ENCODE measurements at places on chromosomes 2 and 18. TPM values are rescaled to one million over a fixed set of nuclear protein-coding genes. Genes with fewer than 3 reads are reported as not detected.

The TMEM247 gene
- not detected for total RNA-seq

The GKN1 gene
- total RNA-seq = not detected

The TLX2 gene
- 0.96 TPM for total RNA-seq

The RGPD4 gene
- not detected for total RNA-seq

The SLC4A5 gene
- 0.37 TPM for total RNA-seq

GRCh38 chr2:31271851-31272267 is 37.9 kb downstream of the EHD3 start:
- no peak for DNase-seq

DNA sequence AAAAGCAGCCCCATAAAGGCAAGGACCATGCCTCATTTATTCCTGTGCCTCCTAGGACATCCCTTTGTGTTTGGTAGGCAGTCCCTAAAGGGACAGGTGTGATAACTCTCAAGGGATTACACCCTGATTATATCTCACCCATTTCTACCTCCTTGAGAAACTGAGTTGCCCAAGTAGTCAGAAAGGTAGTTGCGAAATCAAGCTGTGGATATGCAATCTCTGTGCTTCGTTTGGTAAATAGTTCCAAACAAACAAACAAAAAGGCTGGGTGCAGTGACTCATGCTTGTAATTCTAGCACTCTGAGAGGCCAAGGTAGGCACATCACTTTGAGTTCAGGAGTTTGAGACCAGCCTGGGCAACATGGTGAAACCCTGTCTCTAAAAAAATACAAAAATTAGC is 100.2 kb upstream of the ARL5A start:
- no peak for DNase-seq

- peak; percentile 20 for DNase-seq
These were observed 218.4 kb downstream of the CDH20 start for GRCh38 chr18:61551586-61551985.

- no peak for DNase-seq
These were observed 2.3 kb downstream of the LYPD1 start for GRCh38 chr2:132667706-132668105.

DNA sequence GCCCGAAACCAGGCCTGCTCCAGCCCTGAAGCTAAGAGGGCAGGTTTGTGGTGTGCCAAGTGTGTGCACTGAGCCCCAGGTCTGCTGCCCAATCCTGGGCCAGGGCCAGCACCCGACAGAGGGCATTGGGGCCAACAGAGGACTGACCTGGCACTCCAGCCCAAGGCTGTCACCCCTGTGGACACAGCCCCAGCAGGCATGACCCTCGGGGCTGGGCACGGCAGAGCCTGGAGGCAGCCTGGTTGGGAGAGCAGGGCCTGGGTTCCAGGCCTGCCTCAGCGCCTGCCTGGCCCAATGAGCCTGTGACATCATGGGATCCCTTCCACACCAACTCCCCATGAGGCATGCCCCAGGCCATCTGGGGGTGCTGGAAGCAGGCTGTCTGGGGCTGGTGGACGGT is 10.8 kb upstream of the SNED1 start:
- peak; percentile 21 for DNase-seq

DNA sequence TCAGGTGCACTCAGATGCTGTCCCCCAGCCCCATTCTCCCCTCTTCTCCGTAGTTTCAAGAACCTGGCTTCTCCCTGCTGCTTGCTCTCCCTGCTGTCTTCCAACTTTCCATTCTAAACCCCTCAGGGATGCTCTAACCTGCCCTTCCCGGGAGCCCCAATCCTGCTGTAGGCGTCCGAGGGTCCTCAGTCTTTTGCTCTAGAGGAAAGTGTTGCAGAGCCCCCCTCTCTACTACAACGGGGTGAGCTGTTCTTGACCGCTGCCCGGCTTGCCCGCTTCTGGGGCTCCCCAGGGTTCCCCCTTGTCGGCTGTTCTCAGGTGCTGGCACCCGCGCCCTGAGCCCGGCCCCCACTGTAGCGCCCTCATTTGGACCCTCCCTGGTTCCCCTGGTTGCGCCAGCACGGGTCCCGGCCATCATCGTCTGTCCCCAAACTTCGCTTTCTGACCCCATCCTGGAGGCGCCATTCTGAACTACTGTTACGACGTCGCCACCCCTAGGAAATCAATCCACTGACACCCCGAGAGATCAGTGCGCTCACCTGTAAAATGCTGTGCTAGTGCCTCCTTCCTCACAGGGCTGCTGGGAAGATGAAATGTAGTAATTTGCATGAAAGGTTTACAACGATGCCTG is 31.9 kb upstream of the REG3G start:
- DNase-seq = no peak

- DNase-seq = peak; percentile 75
These were observed 34.1 kb downstream of the ODC1 start for GRCh38 chr2:10413991-10414451.

GRCh38 chr2:36582538-36582937 is 15.4 kb downstream of the FEZ2 start:
- DNase-seq = no peak

GRCh38 chr18:34222307-34223163 is 2.2 kb downstream of the NOL4 start:
- no peak for DNase-seq

- DNase-seq = no peak
These were observed 3.9 kb upstream of the TMEM178A start for GRCh38 chr2:39661826-39662225.

DNA sequence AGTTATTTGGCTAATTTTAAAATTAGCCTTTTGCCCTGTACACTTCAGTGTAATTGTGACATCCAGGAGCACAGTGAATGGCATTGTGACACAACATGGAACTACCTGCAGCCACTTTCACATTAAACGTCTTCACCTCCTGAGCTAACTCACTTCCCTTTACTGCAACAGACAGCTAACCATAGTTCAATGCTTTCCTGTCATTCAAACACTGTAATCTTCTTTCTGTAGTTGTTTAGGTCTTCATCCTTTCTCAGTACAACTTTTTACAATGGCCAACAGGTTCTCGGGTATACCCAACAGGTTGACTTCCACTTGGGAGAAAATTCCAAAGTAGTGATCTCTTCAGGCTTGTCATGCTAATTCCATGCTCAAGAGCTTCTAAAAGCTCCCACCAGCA is 8.6 kb upstream of the AGPS start:
- no peak for DNase-seq

DNA sequence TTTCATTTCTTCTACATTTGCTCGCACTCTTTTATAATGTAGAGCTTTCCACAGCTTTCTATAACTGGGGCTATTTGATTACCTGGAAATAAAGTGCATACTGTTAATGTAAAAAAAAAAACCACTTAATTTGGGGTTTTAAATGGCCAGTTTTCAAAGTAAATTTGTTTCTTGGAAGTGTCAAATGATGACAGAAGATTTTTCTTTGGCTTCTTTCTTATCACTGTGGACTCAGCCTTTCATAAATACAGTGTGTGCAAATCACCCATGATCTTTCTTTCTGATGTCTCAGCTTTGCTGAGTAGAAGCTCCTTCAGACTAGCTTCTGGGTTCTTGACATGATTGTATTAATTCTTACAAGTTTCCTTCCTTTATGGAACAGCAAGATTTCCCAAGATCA is 525.6 kb downstream of the PARD3B start:
- DNase-seq = no peak

- DNase-seq = no peak
These were observed 291.4 kb upstream of the POU3F3 start for GRCh38 chr2:104562537-104562936.

- DNase-seq = peak; percentile 11
These were observed 359.9 kb upstream of the HNRNPA3 start for GRCh38 chr2:176852667-176853066.

DNA sequence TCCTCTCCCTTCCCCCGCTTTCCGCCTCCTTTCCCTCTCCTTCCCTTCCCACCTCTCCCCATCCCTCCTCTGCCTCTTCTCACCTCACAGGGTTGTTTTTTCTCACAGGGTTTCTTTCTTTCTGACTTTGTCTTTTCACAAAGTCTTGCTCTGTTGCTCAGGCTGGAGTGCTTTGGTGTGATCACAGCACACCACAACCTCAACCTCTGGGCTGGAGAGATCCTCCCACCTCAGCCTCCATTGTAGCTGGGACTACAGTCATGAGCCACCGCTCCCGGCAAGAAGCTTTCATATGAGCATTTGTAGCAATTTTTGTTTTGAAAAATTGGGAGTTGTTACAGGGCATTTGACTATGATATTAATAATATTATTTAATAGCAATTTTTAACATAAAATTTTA is 32.9 kb downstream of the ACSL3 start:
- DNase-seq = no peak

DNA sequence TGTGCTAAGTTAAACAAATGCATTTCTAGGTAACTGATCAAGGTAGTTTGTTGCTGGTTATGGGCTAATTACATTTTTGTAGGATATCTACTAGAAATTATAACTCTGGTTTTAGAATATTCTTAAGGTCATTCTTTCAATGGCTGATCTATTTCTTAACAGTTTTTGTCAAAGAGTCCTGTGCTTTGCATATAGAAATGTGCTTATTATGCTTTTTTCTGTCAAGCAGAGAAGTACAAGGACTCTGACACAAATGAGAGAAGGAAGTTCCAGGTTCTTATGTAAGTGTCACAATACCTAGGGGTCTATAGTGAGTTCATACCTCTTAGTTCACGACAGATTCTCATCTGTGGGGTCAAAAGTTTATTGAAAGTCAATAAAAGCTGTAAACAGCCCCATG is 88.4 kb downstream of the MYO3B start:
- no peak for DNase-seq

DNA sequence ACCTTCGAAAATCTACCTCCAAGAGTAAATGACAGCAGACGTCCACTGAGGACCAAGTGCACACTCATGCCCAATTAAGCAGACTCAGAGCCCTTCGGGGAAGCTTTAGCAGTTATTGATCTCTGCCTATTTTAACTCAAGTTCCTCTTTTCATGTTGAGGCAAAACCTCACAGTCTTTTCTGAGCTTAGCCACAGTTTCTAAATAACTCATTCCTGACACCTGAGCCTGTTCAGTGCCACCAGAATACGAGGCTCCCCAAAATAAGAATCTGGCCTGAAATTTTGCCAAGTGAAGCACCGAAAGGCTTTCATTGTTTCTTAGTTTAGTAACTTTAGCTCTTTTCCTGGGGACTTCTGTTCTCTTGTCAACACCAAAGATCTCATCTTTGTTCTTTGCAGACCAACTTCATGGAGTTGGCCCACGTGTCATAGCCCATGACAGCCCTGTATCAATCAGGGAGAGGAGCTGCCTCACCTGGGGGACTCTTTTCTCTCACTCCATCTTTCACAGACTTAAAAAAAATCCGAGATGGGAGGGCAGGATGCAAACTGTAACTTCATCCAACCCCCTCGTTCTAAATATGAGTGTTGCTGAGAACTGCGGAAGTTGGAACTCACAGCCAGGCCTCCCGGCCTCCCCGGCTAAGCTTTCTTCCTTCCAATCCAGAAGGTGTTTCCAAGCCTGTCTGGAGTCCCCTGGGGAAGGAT is 22.2 kb downstream of the INPP5D start:
- no peak for DNase-seq

DNA sequence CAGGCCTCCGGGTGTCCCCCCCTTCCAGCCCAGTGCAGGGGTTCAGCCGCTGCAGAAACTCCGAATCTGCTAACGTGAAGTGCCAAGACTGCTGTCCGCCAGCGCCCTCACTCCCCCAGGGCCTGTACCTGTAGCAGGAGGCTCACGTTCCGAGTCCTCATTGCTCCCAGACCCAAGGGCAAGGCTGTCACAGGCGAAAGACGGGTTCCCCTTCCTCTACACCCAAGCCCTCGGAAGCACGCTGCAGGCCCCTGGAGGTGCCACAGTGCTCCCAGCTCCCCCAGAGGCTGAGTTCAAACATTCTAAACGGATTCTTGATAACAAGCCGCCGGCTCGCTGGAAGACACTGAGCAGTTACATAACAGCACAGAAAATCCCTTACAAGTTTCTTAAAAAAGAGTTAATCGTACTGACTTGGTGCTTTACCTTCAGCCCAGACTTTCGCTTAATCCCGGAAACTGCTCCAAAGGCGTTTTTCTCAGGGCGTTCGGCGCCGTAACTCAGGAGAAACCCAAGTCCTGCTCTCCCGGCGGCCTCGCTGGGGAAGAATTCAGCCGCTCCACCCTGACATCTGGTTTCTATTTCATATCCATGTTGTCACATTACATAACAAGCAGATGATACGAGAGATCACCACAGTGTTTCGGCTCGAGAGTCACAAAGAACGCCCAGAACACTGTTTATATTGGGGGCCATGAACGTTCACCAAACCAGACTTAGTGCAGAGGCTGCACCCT is 92.0 kb downstream of the HDAC4 start:
- DNase-seq = peak; percentile 29

- no peak for DNase-seq
These were observed 65.4 kb downstream of the TET3 start for GRCh38 chr2:74050151-74050550.

GRCh38 chr2:174874085-174874484 is 109.8 kb upstream of the CHRNA1 start:
- DNase-seq = no peak

- no peak for DNase-seq
These were observed 331.6 kb downstream of the SETBP1 start for GRCh38 chr18:45012286-45012685.

GRCh38 chr2:191014653-191015020 is 666 bp upstream of the STAT1 start:
- DNase-seq = no peak

DNA sequence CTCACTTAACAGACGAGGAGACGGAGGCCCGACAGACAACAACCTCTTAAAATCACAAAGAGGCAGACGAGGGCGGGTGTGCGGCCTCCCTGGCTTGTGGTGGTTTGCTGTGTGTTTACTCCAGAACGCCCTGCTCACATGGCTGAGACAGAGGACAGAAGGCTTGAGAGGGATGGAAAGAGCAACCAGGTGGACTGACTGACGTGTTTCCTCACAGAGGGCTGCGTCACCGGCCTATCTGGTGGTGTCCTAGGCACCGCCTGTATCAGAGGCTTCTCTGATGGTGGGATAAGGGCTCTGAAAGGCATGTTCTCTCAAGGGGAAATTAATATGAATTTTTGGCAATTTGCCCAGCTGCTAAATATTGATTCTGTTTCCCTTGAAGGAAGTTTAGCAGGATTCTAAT is 47.0 kb upstream of the RALBP1 start:
- no peak for DNase-seq

DNA sequence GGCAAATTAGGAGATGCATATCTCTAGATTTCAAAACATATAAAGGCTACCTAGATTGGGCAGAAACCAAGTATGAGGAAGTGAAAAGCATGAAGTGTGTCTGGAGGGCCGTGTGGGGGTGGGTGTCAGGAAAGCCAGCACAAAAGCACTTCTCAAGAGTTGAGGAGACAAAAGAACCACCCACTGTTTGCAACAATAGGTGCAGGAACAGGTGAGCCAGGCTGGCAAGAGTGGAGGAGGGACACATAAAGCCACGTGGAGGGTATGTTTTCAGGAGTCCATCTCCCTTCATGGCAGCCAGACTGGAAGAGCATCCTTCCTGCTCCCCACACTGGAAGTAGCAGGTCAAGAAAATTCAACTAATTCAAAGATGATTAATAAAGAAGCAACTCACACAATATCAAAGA is 96.4 kb downstream of the CERS6 start:
- DNase-seq = no peak

DNA sequence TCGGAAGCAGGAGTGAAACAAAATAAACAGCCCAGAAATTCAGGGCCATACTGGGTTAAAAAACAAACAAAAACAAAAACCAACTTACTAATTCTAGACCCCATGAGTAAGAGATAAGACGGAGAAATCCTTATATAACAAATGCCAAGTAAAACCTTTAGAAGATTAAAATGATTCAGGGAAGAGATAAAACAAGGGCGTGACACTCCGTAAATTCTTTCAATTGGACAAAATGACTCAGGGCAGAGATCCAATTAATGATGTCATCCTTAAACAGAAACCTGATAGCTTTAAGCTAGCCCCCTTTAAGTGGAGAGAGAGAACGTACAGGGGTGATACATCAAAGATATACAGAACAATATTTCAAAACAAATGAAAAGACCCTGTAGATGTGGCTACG is 317.4 kb downstream of the NBAS start:
- DNase-seq = no peak
